Right lung (tissue), 10 donors: ENCODE measurements at places on chromosomes 3 and 15.
A peak's percentile ranks its signal among the peaks of the same experiment; 100 is the strongest.

- DNase-seq, result peak; percentile 4
Measured at GRCh38 chr3:66372681-66373350, 128.0 kb downstream of the LRIG1 start.

GRCh38 chr3:193943851-193944517 is 192.0 kb upstream of the HES1 start:
- no peak for DNase-seq

- no peak for DNase-seq
Measured at GRCh38 chr15:72912996-72913395, 129.4 kb upstream of the ADPGK start.

- no peak for DNase-seq
Measured at GRCh38 chr3:42739401-42740158, 33.5 kb downstream of the CCDC13 start.

DNA sequence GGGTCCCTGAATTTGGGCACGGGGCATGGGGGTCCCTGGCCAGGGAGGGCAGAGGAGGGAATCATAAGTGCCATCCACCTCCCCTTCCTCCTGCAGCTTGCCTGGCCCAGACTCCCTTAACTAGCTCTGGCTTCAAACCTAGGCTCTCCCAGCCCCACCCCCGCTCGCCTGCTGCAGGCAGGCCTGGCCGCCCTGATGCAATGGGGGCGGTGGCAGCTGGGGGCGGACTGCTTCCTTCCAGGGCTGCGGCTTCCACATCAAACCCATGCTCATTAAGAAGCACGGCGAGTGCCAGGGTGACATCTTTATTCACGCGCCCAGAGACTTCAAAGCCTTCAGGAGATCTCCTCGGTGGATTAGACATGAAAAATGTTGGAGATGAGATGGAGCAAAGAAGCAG is 123.1 kb downstream of the TPRA1 start:
- DNase-seq, result no peak

- no peak for DNase-seq
Measured at GRCh38 chr3:152243301-152243711, 25.4 kb upstream of the MBNL1 start.

DNA sequence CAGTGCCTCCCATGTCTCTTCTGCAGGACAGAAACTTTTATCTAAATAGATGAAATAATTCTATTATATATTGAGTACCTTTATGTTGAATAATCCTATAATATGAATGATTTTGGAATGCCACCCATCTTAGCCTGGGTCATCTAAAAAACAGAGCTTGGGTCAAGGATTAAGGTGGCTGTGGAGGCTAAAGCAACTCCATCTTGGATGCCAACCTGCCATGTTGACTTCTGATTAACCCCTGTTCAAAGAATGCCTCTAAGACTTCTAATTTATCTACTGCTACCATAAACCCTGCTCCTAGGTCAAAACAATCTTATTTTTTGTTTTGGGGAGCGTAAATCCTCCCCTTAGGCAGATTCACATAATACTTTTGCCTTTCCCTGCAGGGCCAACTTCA is 31.5 kb upstream of the C15orf39 start:
- no peak for DNase-seq

DNA sequence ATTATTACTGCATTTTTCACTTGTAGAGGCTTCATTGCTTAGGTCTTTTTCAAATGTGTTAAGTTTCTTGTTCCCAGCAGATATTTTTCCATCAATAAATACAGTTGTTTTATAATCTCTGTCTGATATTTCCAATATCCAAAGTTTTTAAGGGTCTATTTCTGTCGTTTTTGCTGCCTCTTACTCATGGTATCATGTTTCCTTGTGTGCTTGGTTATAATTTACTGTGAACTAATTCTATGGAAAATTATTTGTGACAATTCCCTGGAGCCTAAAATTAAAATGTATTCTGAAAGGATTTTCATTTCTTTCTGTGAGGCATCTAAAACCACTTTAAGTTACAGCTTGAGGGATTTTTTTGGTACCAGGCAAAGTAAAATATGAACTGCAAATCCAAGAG is 17.5 kb downstream of the TBC1D5 start:
- no peak for DNase-seq

GRCh38 chr3:73568371-73568862 is 56.3 kb downstream of the PDZRN3 start:
- no peak for DNase-seq

GRCh38 chr3:8328967-8329366 is 172.7 kb upstream of the LMCD1 start:
- no peak for DNase-seq

- no peak for DNase-seq
Measured at GRCh38 chr15:90550919-90551318, 21.2 kb downstream of the CRTC3 start.

DNA sequence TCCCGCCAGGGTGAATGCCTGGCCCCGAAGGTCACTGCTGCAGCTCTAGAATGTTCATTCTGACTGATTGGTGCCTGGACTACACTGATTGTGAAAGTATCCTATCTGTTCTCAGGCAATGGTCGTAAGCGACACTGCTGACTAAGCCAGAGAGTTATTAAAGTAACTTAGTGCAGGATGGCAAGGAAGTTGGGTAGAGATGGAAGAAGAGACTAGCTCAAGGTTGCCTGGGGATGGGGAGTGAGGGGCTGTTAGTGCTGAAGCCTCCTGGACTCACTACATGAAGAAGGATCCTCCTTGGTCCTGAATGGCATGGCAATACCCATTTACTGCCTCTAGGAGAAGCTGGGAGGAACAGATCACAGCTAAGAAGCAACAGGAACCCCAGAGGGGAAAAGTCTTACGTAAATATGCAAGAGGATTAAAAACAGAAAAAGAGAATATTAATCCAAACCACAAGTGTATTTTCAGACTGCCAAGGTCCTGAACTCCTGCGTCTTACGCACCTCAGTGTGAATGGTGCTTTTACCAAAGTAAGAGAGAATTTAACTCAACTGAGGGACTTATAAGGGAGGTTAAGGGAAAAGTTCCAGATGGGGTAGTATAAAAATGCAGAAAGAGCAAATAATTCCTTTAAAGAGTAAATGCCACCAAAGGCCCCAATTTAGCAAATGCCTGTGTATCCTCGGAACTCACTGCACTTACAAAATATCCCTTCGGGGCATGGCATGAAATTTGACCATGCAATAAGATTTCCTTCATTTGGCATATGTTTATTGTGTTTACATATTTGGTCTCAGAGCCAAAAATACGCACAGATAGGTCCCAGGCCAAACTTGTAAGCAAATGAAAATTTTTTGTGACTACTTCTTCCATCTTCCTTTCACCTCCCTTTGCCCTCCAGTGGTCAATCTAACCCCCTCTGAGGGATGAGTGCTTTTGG is 64.0 kb upstream of the DGKG start:
- no peak for DNase-seq

DNA sequence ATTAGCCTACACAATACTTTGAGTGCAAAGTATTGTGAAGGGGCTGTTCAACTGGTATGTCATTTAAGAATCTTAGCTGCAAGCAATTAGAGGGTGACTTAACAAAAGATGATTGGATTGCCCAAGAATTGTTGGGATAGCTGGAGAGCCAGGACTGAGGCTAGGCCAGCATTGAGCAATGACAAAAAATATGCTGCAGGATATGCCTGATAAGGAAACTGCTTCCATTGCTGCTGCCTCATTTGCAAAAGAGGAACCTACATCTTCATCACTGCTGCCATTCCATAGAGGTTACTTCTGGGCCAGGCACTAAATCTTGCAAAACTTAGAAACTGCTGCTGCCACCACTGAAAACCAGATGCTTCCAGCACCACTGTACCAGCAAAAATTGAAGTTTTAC is 108.0 kb upstream of the TBC1D5 start:
- no peak for DNase-seq

DNA sequence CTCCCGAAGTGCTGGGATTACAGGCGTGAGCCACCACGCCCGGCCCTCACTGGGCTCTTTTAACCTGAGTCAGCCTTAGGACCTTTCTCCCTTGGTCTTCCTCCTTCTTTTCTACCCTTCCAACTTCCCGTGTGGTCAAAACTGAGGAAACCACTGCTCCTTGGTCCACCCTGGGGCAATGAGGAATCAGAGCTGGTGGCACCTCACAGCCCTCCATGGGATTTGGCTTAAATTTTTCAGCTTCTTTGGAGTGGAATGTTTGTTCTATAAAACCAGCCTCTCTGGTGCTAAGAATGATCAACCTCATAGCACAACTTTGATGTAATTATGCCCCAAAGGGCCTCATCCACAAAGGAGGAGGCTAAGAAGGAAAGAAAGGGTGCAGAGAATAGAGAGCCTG is 76.6 kb upstream of the CFAP20DC start:
- DNase-seq, result no peak

- no peak for DNase-seq
Measured at GRCh38 chr3:138498991-138499390, 64.6 kb downstream of the ESYT3 start.

DNA sequence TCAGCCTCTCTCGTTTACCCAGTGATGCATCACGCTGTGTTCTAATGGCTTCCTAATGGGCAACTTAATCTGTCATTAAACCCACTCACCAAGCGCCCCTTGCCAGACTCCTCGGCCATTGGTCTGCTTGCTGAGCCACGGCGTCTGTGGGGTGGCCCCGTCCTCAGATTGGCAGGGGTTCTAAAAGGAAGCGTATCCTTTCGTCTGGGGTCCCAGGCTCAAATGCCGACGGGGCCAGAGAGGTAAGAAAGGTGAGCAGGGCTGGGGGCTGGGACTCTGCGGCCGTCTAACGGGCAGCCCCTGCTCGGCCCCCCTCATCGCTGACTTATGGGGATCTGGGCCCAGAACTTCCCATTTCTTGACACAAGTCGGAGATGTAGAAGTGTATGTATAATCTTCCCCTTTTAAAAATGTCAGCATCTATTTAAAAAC is 315.1 kb upstream of the PROK2 start:
- DNase-seq, result no peak

GRCh38 chr15:57920911-57921310 is 144.6 kb downstream of the ALDH1A2 start:
- DNase-seq, result no peak

DNA sequence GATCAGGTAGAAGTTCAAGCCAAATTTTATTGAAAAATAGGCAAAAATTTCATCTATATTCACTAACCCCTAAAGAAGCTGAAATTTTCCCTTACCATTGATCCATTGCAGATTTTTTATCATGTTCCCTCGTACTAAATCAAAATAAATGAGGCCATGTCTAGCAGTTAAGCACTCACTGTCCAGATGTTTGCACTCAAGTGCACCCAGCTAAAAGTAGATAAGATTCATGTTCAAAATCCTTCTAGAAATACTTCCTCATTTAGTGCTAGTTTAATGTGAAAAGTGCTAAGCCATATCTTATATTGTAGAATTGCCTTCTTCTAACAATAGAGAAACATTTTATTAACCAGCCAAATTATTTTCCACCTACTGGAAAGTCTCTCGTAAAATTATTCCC is 164.7 kb upstream of the UBE2E2 start:
- peak; percentile 63 for DNase-seq

DNA sequence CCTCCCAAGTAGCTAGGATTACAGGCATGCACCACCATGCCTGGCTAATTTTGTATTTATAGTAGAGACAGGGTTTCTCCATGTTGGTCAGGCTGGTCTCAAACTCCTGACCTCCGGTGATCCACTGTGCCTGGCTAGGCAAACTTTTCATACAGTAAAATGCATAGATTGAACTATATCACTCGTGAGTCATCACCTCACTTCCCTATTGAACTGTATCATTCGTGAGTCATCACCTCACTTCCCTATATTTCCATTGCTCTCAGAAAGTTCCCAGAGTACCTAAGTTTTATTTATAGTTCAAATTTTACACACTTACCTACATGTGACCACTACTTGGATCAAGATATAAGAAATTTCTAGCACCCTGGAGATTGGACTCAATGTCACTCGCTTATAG is 73.6 kb upstream of the ACAD9 start:
- no peak for DNase-seq

- DNase-seq, result no peak
Measured at GRCh38 chr3:66483006-66483405, 17.8 kb downstream of the LRIG1 start.

DNA sequence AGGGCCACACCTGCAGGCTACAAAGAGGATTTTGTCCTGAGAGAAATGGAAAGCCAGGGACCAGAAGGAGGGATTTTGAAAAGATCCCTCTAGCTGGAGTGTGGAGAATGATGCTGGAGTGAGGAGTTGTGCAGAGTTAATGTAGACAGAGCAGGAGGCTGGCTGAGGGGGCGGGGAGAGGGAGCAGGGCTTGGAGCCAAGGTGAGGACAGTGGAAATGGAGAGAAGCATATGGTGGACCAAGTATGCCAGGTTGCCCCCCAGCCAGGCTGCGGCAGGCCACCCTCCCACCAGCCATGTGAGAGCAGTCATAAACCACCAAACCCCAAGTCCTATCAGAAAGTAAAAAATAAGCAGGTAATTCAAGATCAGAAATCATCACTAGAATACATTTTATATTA is 14.7 kb downstream of the RARRES1 start:
- no peak for DNase-seq

- DNase-seq, result no peak
Measured at GRCh38 chr3:128001576-128001975, 50.7 kb upstream of the SEC61A1 start.

DNA sequence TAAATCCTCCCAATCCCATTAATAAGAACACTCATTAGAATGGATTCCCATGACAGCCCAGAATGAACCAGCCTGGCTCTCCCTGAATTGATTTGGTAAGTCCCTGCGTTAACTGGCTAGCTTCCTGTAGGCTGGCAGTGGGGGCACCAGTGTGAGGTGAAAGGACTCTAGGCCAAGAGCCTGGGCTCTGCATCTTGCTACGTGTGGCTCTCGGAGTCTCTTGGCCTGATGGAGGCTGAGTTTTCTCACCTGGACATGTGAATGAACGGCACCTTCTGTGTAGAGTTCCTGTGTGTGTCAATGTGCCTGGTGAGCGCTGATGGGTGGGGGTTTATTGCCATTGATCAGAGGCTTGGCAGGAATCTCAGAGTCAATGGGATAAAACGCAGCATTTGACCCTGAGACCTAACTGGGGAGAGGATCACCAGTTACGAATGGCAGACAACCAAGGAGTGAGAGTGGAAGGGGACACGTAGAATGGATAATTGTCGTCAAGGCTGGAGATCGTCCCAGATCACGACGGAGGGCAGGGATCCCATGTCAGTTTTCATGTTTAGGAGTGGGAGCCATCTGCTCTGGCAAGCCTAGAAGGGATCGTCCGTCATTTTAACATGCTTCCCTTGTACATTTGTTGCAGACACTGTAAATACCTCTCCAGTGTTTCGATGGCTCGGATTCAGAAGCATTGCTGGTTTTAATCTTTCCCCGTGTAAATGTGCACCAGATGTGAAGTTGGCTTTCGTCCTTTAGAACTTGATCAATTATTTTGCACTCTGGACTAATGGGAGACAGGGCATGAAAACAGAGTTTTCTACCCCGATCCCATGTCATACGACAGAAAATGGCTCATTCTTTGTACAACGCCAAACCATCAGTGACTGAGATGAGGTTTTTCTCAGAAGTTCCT is 9.0 kb upstream of the KLF13 start:
- no peak for DNase-seq
